ENCODE measurements at places on chromosomes 1 and 21.

DNA sequence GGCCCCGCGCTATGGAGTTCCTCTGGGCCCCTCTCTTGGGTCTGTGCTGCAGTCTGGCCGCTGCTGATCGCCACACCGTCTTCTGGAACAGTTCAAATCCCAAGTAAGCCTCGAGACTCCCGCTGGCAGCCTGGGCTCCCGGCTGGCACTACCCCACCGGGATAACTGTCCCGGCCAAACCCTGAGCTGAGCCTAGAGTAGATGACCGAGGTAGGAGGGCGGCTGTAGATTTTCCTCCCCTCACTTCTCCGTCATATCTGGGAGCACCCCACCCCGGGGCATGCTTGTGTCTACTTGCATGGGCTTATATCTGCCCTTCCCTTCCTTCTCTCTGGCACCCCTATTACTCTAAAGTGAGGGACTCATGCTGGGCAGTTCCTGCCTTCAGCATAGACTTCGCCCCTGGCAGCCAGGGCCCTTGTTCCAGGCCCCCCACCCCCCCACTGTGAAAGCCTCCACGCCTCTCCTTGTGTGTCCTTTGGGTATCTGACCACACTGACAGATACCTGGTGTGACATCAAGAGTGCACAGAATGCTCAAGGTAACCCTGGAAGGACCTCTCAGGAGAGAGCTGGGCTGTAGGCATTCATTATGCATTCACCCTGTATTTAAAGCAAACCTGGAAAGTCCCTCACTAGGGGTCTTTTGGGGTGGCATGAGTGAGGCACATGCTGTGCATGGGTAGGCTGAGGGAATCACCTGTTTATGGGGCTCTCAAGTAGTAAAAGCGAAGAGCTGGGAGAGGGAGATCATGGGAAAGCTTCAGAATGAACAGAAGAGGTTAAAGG, 485 bp downstream of the EFNA1 start:
- no peak for ATAC-seq

GRCh38 chr1:78980511-78980910, 26.0 kb downstream of the ADGRL4 start:
- no peak for ATAC-seq

DNA sequence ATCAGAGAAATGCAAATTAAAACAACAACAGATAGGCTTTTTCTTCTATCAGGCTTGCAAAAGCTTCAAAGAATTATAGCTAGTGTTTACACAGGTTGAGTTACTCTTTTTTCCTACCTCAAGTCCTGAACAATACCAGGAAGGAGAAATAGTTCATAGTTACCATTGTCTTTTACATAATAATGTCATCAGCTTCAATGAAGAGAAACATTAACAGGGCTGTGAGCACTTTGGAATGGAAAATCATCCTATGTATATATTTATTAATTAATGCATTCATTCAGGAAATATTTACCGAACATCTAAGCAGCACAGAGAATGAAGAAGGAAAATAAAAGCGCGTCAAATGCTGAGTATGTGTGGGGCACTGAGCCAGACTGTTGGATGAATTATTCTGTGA, 197.3 kb downstream of the ZBTB18 start:
- ATAC-seq, result no peak

DNA sequence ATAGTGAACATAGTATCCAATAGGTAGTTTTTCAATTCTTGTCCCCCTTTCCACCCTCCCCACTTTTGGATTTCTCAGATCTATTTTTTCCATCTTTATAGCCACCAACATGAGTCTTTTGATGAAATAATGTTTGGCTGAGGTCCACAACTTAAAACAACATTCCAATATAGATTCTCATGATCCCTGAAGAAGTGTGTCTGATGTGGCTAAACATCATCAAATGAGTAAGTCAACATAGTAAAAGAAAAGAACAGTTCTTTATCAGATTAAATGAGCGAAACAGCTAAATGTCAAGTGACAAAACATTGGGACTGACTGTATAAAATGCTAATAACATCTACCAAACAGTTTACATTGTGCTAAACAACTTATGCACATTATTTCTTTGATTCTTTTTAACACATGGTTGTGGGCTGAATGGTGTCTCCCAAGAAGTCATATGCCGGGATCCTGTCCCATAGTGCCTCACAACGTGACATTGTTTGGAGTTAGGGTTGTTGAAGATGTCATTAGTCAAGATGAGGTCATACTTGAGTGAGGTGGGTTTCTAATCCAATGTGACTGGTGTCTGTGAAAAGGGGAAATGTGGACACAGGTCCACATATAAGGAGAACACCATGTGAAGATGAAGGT, 453.6 kb downstream of the LTN1 start:
- no peak for ATAC-seq

- ATAC-seq, result no peak
Measured at GRCh38 chr1:180123463-180123936, 31.2 kb upstream of the QSOX1 start.

DNA sequence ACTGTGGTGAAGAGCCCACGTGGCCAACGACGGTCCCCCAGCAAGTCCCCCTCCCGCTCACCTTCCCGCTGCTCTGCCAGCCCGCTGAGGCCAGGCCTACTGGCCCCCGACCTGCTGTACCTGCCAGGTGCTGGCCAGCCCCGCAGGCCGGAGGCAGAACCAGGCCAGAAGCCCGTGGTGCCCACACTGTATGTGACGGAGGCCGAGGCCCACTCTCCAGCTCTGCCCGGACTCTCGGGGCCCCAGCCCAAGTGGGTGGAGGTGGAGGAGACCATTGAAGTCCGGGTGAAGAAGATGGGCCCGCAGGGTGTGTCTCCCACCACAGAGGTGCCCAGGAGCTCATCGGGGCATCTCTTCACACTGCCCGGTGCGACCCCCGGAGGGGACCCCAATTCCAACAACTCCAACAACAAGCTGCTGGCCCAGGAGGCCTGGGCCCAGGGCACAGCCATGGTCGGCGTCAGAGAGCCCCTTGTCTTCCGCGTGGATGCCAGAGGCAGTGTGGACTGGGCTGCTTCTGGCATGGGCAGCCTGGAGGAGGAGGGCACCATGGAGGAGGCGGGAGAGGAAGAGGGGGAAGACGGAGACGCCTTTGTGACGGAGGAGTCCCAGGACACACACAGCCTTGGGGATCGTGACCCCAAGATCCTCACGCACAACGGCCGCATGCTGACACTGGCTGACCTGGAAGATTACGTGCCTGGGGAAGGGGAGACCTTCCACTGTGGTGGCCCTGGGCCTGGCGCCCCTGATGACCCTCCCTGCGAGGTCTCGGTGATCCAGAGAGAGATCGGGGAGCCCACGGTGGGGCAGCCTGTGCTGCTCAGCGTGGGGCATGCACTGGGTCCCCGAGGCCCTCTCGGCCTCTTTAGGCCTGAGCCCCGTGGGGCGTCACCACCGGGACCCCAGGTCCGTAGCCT, 46.8 kb downstream of the TRIM11 start:
- ATAC-seq, result no peak

DNA sequence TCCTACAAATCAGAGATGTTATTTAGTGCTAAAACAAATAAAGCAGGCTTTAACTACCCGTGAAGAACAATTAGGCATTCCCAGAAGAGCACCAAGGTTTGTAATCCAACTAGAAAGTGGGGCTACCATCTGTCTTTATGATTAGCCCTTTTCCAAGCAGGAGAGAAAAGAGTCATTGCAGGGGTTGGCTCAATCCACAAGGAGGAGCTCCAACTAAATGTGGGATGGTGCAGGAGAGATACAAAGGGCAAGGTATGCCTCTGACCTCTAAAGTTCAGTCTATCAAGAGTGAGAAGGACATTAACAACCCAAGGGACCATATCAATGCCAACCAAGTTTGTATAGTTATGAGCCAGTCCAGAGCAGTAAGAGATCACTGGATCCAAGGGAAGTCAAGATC, 382.7 kb upstream of the DUSP10 start:
- no peak for ATAC-seq

DNA sequence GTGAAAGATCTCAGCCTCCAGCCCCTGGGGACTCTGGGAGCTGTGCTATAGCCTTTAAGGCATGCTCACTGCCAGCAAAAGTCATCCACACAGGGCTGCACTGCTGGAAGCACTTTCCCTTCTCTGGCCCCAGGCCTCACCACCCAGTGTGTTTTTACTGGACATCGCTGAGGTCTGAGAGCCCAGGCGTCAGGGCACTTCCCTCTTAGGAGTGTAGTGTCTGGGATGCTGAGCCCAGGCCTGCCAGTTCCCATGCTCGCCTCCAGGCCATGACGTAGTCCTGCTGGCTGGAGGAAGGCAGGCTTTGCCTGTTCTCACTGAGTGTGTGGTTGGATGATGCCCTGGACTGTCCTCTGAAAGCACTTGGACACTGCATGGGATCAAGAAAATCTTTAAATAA, 101.2 kb downstream of the GDAP2 start:
- no peak for ATAC-seq

DNA sequence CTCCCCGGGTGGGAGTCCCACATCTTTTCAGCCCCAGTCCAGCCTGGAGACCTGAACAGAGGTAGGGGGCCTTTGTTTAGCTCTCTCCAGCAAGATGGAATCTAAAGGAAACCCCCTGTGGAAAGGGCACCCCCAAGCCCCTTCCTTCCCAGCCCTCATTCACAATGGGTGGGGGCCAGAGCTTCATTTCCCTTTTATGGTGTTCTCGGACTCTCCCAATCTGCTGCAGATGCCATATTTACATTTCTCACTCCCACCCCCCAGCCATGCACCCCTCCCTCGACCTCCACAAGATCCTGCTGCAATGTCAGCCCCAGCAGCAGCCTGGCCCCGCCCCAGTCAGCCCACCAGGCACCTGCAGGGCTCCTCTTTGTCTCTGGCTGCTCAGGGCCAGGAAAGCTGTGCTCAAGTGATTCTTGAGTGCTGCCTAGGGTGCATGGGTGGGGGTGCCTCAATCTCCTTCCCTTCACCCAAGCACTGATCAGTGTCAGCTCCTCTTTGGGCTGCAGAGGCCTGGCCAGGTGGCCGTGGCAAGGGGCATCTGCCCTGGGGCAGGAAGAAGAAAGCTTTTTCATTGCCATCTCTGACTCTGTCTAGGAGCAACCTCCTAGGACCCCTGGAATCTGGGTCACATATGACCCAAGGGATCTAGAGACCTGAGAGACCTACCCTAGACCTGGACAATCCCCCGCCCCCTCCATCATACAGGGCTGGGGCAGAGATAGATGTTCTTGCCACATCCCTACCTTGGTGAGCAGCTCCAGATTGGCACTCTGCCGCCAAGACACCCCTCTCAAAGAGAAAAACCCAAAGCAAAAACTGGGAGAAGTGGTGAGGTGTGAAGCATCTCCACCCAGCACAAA, 1.7 kb downstream of the KIF21B start:
- ATAC-seq, result no peak

- no peak for ATAC-seq
Measured at GRCh38 chr21:46095814-46096595, 1.9 kb upstream of the COL6A2 start.

DNA sequence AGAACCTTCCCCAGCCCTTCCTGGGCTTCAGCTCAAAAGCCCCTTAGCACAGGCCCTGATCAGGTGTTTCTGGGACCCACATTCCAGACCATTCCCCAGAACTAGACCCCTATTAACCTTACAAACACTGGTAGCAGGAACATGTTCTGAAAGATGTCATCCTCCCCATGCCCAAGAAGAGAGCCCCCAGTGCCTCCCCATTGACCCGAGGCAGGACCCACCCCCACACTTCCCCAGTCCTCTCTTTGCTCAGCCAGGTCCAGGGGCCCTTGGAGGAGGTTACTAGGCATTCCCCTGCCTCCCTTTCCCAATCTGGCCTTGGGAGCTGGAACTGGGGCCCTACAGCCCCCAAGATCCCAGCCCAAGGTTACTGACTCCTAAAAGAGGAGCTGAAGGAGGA, 38.9 kb upstream of the HMGB4 start:
- no peak for ATAC-seq

- no peak for ATAC-seq
Measured at GRCh38 chr1:207145401-207146058, 41.5 kb downstream of the C4BPA start.

DNA sequence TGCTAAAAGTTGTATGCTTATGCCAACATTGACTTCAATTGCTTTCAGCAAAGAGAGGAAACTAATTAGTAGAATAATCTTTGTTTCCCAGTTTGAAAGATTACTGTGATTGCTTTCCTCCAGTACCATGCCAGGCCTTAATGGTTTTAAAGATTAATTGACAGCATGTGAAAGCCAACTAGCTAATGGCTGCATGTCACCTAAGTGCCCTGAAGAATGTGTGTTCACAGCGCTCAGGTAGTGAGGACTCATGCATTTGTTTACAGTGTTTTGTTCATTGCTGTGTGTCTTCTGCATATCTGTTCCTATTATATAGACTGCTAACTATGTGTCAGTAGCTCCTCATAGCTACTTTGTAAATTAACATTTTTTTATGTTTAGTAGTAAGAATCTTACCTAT, 335.6 kb downstream of the LRRIQ3 start:
- no peak for ATAC-seq

GRCh38 chr1:51217101-51217500, 19.0 kb upstream of the RNF11 start:
- no peak for ATAC-seq

DNA sequence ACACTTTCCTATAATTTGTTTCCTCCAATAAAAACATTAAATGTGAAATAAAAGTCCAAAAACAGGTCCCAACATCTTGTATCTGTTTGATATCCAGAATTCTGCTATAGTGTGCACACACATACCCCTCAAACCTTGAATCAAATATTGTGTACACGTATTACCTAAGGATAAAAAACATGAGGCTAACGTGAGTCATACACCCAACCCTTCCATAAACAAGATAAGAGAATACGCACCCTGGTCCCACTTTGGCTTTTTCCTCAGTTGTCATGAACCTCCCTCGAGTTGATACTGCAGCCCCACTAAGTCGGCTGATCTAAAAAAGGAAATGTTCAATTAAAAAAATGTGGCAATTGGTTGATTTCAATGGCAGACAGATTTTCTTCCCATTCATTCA, 5.2 kb downstream of the KHDC4 start:
- ATAC-seq, result no peak

DNA sequence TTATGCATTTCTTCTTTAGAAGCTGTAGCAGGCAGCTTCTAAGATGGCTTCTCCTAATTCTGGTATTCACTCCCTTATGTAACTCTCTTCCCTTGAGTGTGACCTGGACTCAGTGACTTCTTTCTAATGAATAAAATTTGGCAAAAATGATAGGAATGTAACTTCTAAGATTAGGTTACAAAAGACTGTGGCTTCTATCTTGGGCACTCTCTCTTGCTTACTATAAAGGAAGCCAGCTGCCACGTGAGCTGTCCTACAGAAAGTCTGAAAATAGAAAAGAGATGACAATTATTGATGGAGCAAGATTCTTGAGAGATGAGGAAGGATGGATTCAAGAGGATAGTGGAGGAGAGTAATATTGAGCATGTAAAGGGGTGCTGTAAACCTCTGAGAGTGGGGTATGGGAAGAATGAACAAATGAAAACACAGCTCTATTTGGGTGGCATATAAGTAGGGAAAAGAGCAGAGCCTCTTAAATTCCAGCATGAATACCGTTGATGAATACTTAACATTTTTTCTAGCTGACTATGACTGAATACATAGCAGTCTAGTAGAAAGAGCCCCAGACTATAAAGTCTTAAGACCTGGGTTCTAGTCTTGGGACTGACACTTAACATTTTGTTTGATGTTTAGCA, 5.5 kb downstream of the TSEN15 start:
- no peak for ATAC-seq

- no peak for ATAC-seq
Measured at GRCh38 chr21:30582870-30583269, 7.3 kb downstream of the KRTAP22-2 start.

- ATAC-seq, result no peak
Measured at GRCh38 chr1:228766788-228767187, 31.5 kb downstream of the RHOU start.

Data from activated T-helper 17 cell treated with anti-CD3 and anti-CD28 coated beads, Interleukin-2, amount 50 U/mL, for 72 hours (primary cell).